ENCODE measurements at places on chromosomes 2 and 18.

DNA sequence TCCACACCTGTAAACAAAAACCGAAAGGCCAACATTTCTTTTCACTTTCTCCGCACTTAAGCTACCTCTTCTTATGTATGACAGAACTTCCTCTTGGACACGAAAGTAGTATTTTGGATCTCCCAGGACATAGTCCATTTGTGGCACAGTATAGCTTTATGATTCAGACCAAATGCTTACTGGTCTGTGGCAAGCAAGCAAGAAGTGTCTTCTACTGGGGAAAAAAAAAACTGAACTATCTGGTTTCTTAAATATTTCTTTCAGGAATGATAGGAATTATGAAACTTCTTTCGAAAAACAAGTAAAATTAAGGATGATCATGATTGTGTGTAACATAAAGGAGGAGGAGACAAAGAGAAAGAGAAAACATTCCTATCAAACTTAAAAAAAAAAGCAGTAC lies 33.6 kb downstream of the SRBD1 start:
- no peak for DNase-seq

DNA sequence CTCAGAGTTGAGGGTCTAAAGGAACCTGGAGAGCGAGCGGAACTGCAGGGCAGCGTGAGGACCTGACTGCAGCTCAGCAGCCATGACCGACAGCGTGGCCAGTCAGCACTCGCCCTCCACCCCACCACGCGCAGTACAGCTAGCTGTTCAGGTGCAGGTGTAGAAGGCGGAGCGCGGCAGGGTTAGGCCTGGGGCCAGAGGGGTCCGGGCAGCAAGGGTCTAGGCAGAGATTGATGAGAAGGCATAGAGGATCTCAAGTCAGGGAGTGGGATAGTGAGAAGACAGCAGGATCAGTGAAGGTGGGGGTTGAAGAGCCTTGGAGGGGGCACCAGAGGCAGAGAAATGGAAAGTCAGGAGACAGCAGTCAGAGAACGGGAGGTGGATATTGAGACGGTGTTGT lies 71.0 kb downstream of the STEAP3 start:
- no peak for DNase-seq

DNA sequence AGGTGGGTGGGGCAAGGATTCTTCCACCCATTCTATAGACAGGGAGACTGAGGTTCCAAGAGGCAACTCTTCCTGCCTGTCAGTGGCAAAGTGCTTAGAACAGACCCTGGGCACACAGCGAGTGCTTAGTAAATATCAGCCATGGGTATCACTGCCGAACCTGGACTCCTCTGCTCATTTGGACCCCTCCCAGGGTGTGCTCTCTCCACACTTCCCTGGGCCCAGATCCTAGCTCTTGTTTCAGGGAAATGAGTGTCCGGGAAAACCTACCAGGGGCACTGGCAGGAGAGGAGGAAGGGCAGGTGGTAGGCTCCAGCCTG lies 136.3 kb downstream of the CYP26B1 start:
- DNase-seq: no peak

DNA sequence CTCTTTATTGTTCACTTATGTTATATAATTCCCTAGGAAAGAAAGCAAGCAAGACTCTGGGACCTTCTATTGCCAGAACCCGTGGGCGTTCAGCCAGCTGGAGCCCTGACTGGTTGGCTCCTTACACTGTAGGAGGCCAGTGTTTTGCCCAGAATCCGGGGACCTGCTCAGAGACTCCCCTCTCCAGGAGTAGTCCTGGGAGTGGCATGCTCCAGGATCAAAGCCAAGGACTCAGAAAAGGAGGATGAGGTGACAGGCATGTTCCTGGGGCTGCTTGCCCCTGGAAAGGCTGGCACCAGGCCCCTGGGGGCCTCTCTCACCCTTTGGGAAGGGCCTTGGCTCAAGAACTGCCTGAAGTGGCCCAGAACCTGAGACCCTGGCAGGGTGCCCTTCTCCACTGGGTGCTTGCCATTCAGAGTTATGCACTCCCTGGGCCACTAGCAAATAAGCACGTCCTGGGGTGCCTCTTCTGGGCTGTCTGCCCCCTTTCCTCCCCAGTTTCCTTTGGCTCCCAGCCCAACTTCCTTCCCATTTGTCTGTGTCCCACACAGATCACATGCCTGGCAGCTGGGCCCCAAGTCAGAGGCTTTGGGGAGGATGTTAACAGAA lies 19.6 kb upstream of the KIF3C start:
- no peak for DNase-seq

Data from T-helper 2 cell (primary cell).